ENCODE measurements at places on chromosomes 1 and 21.

GRCh38 chr1:107682467-107682866, 282.5 kb downstream of the VAV3 start:
- H3K27ac ChIP-seq, result no peak overlapping the region
- no peak overlapping the region for H3K4me3 ChIP-seq
- H3K27me3 ChIP-seq, result no peaks in the 10 kb centered on the region
- no peaks in the 10 kb centered on the region for H3K36me3 ChIP-seq
- H3K4me1 ChIP-seq, result no peaks in the 10 kb centered on the region

DNA sequence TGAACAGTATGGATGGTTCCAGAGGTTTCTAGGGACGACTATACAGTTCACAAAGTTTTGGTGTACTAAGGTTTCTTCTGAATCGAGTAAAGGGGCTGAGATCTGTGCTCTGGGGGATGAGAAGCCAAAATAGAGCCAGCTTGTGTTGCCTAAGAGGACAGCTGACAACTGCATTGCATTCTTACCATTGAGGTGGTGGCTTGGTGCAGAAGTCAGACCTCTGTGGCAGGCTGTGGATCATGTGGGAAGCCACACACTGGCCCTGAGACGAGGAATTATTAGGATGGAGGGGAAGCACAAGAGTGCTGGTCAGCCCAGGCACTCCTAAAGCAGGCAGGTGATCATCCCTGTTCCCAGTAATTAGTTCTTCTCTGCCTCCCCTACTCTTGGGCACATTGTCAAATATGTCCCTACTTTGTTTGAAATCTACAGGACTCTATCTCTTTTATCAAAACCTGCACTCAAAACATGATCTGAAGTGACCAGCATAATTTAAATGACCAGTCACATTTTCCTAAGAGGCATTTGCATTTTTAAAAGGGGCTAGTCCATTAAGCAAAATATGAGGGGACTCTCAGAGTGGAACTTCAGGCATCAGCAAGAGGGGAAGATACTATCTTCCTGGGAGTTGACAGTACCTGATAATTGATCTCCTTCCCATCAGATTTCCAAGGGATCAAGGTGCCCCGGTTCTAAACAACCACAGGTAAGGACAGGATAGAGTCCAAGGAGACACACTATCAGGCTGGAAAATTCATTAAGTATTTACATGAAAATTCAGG, at the start of gene FCRLB:
FCRLB (plus strand) TSS at position 589 of the 782 bp plus-strand sequence. CDS start 1,129 bp downstream, outside the sequence.
- no peak for DNase-seq
- H3K4me3 ChIP-seq, result no peak within 1 kb of the TSS
- H3K4me1 ChIP-seq, result peaks cover 5% of the 10 kb centered on the region
- peaks cover 12% of the 10 kb centered on the region for H3K27me3 ChIP-seq
- no peak within 1 kb of the TSS for H3K27ac ChIP-seq

- H3K27me3 ChIP-seq, result no peaks in the 10 kb centered on the region
- H3K4me3 ChIP-seq, result no peak overlapping the region
- peaks cover 1% of the 10 kb centered on the region for H3K4me1 ChIP-seq
Observed at GRCh38 chr1:194080826-194081225, 894.4 kb upstream of the B3GALT2 start.

DNA sequence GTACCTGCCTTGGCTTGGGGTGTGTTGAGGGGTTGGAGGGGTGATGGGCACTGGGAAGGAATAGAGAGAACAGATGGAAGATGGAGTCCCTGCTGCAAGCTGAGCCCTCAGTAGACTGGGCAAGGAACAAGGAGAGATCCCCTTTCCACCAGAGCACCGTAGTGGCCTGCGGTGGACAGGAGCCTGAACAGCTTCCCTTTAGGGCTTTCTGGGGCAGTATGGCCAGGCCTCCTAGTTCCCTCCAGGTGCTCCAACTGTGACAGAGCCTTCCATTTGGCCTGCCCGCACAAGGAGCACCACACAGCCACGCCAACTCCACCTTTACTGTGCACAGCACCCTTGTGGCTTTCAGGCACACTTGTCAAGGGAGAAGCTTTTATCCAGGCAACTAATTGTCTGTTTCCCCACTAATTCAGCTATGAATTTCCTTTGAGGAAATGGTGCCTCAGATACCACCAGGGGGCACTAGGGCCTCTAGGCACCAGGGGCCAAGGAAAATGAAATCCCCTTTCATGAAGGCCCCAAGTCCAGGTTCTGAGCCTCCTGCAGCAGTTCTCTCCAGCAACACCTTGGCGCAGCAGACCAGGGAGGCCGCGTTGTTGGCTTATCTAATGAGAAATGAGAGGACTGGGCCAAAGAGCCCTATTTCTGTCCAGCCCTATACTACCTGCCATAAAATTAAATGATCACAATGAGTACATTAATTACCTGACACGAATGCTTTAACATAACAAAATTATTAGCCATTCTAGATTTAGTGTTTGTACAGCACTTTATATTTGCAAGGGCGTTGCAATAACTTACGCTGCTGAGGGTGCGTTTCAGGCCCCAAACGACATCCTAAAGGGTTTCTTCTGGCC, 23.1 kb upstream of the ERI3 start:
- no peak overlapping the region for H3K27ac ChIP-seq
- peaks cover 2% of the 10 kb centered on the region for H3K27me3 ChIP-seq
- H3K4me1 ChIP-seq, result peaks cover 9% of the 10 kb centered on the region
- no peak overlapping the region for H3K4me3 ChIP-seq
- no peaks in the 10 kb centered on the region for H3K36me3 ChIP-seq

DNA sequence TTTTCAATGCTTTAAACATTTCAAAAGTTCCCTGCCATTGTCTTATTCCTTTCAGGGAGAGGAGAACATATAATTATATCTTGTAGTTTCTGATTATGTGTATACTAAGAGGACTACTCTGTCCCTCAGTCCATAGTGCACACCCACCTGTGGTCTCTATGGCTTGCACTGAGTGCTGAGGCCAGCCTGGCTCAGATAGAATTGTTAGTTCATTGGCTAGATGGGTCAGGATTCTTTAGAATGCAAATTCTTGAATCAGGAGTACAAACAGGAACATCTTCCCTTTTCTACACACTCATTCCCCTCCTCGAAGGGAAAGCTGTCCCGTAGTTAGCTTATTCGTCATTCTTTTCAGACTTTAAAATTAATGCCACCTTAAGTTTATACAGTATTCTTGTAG, 8.2 kb downstream of the BACH1 start:
- no peak overlapping the region for H3K27ac ChIP-seq
- DNase-seq, result no peak
- H3K4me3 ChIP-seq, result no peak overlapping the region
- no peaks in the 10 kb centered on the region for H3K27me3 ChIP-seq
- peaks cover 2% of the 10 kb centered on the region for H3K4me1 ChIP-seq
- no peaks in the 10 kb centered on the region for H3K36me3 ChIP-seq

DNA sequence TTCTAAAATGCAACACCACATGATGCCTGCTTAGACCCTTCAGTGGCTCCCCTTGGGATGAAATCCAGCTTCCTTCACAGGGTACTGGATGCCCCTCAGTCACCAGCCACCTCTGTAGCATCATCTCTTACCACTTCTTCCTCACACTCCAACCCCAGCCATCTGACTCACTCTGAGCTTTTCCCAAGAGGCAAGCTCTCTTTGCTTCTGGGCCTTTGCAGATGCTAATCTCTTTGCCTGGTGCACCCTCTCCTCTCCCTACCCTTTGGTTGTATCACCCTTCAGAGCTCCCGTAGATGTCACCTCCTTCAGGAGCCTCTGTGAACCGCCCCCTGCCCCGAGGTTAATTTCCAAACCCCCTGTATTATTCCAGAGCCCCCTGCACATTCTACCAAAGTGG, 164.8 kb upstream of the ZC3H12A start:
- peaks cover 4% of the 10 kb centered on the region for H3K4me1 ChIP-seq
- no peak for DNase-seq
- no peak overlapping the region for H3K4me3 ChIP-seq
- H3K27me3 ChIP-seq, result peaks cover 6% of the 10 kb centered on the region
- H3K36me3 ChIP-seq, result peaks cover 4% of the 10 kb centered on the region
- H3K27ac ChIP-seq, result no peak overlapping the region

DNA sequence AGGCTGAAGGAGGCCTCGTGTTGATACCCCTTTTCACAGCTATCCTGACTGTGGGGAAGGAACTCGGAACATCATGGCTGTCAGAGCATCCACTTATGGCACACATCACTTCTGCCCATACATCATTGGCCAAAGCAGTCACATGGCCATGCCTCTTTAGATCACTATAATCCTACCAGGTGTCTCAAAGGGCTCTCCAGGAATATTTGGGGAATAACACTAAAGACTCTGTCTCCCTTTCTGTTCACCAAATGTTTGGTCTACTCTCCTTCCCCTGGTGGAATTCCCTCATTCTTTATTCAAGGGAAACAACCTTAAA, 3.0 kb upstream of the JUN start:
- H3K4me3 ChIP-seq, result no peak overlapping the region
- H3K27me3 ChIP-seq, result peaks cover 12% of the 10 kb centered on the region
- peaks cover 10% of the 10 kb centered on the region for H3K36me3 ChIP-seq
- DNase-seq, result no peak
- no peak overlapping the region for H3K27ac ChIP-seq

GRCh38 chr1:207901041-207901653, 9.8 kb downstream of the CD34 start:
- no peaks in the 10 kb centered on the region for H3K36me3 ChIP-seq
- H3K27me3 ChIP-seq, result peaks cover 4% of the 10 kb centered on the region
- no peaks in the 10 kb centered on the region for H3K4me1 ChIP-seq
- no peak overlapping the region for H3K27ac ChIP-seq

- H3K36me3 ChIP-seq, result no peaks in the 10 kb centered on the region
- H3K4me1 ChIP-seq, result no peaks in the 10 kb centered on the region
- H3K27ac ChIP-seq, result no peak overlapping the region
- no peaks in the 10 kb centered on the region for H3K27me3 ChIP-seq
- DNase-seq, result no peak
- no peak overlapping the region for H3K4me3 ChIP-seq
Observed at GRCh38 chr1:84117868-84118267, 26.2 kb upstream of the PRKACB start.

DNA sequence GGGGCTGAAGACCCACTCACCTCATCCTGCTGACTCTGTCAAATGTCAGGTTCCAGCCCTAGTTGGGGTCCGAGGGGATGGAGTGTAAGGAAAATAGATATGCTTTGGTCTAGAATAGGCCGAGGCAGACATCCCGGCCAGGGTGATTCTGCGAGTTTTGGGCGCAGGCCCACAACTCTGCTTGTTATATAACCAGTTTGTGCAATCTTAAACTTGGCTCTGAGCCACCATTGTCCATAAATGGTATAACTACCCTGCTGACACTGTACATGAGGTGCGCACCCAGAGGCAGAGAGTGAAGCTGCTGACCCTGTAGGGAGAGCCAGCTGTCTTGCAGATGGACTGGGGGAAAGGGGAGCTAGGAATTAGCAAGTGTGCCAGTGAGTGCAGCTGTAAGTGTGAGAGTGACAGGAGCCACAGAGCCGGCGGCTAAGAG, 1388.8 kb downstream of the AMY1C start:
- peak overlapping the region; percentile 1 for H3K27ac ChIP-seq
- peaks cover 14% of the 10 kb centered on the region for H3K4me1 ChIP-seq
- DNase-seq, result no peak
- H3K36me3 ChIP-seq, result no peaks in the 10 kb centered on the region

- H3K27me3 ChIP-seq, result peaks cover 10% of the 10 kb centered on the region
- H3K27ac ChIP-seq, result no peak overlapping the region
- DNase-seq, result no peak
- peaks cover 11% of the 10 kb centered on the region for H3K4me1 ChIP-seq
- peaks cover 16% of the 10 kb centered on the region for H3K36me3 ChIP-seq
Observed at GRCh38 chr1:212410231-212410820, 4.4 kb downstream of the PACC1 start.

- no peaks in the 10 kb centered on the region for H3K36me3 ChIP-seq
- peaks cover 18% of the 10 kb centered on the region for H3K4me1 ChIP-seq
- H3K27ac ChIP-seq, result no peak overlapping the region
- H3K27me3 ChIP-seq, result peaks cover 4% of the 10 kb centered on the region
- H3K4me3 ChIP-seq, result no peak overlapping the region
Observed at GRCh38 chr1:110524311-110525248, 5.6 kb upstream of the KCNA10 start.

DNA sequence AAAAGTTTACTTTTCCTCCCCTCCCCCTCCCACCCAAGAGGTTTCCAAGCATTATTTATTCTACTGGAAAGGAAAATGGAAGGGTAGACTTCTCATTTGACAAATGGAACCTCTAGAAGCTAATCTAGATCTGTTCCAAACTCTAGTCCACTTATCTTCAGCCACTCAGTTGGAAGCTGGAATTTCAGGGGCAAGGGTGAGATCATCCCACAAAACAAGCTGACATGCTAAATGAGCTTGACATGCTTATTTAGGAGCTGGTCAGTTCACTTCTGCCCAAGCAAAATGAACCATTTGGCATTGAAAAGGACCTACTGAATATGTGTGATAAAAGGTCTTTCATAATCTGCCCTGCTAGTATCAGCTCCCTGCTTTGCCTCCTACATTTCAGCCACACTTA, 5.0 kb downstream of the LRRC41 start:
- peaks cover 16% of the 10 kb centered on the region for H3K4me1 ChIP-seq
- DNase-seq, result no peak
- H3K27ac ChIP-seq, result no peak overlapping the region
- no peaks in the 10 kb centered on the region for H3K36me3 ChIP-seq
- H3K4me3 ChIP-seq, result no peak overlapping the region

DNA sequence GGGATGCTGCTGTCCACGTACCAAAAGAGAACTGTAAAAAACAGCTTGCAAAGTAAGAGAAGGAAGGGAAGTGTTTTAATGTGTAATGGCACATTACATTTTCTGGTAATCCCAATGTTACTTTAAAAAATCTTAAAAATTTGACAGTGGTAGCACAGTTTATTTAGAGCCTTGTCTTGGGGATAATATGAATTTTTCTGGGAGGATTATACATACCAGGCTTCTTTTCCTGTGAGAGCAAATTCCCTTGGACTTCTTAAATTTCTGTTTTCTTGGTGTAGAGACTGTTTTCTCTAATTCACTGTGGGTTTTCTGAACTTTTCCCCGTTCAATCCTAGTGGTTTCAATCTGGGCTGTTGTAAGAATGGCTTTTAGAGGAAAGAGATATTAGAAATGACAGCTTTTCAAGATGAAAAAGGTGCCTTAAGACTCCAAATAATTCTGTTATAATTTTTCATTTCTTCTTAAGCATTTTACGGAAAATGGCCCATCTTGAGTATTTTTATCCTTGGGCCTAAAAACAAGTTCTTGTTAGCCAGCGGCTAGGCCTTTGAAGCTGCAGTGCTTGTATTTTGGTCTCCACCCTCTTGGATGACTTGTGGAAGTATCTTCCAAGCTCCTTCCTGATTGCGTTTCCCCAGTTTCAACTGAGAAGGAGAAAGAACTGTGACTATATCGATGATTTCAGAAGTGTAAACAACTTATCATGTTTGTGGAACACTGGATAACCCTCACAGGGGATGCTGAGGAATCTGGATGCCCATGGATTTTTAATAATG, 70.0 kb downstream of the LEPR start:
- no peak overlapping the region for H3K27ac ChIP-seq
- no peak overlapping the region for H3K4me3 ChIP-seq
- no peaks in the 10 kb centered on the region for H3K27me3 ChIP-seq
- no peaks in the 10 kb centered on the region for H3K36me3 ChIP-seq
- H3K4me1 ChIP-seq, result peaks cover 27% of the 10 kb centered on the region

- no peak overlapping the region for H3K4me3 ChIP-seq
- no peaks in the 10 kb centered on the region for H3K27me3 ChIP-seq
- no peak overlapping the region for H3K27ac ChIP-seq
- peaks cover 4% of the 10 kb centered on the region for H3K4me1 ChIP-seq
- no peak for DNase-seq
- peaks cover 11% of the 10 kb centered on the region for H3K36me3 ChIP-seq
Observed at GRCh38 chr1:240682166-240682858, 70.4 kb upstream of the GREM2 start.

All from glutamatergic neuron (in vitro differentiated cells).